ENCODE measurements at places on chromosomes 7 and 10. TPM values are rescaled to one million over a fixed set of nuclear protein-coding genes. Genes with fewer than 3 reads are reported as not detected.

DNA sequence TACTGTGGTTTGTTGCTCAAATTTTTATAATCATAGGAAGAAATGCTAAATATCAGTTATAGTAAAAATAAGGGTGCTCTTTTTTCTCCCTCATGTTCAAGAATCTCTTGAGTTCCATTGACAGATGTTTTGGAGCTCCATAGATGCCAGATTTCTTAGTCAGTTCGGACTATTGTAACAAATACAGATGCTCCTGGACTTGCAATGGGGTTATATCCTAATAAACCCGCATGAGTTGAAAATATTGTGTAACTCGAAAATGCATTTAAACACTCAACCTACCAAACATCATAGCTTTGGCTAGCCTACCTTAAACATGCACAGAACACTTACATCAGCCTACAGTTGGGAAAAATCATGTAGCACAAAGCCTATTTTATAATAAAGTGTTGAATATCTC is 100.7 kb upstream of the CSTF2T start:
- H3K27ac ChIP-seq = no peak overlapping the region
- H3K4me1 ChIP-seq = peaks cover 22% of the 10 kb centered on the region
- H3K36me3 ChIP-seq = no peaks in the 10 kb centered on the region
- H3K27me3 ChIP-seq = no peaks in the 10 kb centered on the region
- H3K4me3 ChIP-seq = no peak overlapping the region
- no peak for DNase-seq

Gene MARVELD1
- 75.4 TPM for total RNA-seq

DNA sequence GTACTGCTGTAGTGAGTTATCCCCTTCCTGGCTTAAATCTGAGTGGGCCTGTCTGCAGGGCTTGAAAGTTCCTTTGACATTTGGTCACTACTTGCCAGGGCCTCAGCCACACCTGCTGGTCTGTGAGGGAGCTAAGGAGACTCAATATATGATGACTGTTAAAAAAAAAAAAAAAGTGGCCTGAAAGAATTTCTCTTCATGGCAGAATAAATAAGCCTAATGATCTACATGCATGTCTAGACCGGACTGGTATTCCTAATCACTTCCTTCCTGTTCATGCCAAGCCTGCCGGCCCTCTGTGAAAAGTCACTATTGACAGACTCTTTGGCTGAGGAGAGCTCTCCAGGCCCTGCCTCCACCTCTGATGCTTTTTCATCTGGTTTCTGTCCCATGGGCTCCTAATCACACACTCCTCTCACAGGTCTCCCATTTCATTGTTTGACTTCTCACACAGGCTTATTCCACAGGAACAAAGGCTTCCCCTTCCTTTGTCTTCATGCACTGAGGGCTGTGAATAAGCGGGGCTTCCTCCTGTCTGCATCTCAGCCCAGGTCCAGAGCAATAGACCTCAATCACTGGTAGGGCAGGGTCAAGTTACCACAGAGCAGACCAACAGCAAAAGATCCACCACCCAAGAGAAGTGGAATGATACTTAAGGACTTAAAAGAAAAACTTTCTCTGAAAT is 99.1 kb upstream of the SEC61G start:
- H3K4me1 ChIP-seq = peaks cover 10% of the 10 kb centered on the region
- H3K4me3 ChIP-seq = no peak overlapping the region
- peaks cover 38% of the 10 kb centered on the region for H3K27me3 ChIP-seq
- peak overlapping the region; percentile 13 for H3K27ac ChIP-seq

GRCh38 chr7:44606341-44607140 is at the start of gene OGDH:
Gene OGDH (plus strand): TSS chr7:44606627. CDS start chr7:44624344, 17,717 bp downstream.
- peaks cover 20% of the 10 kb centered on the region for H3K4me1 ChIP-seq
- no peaks in the 10 kb centered on the region for H3K27me3 ChIP-seq
- peak; percentile 99 for DNase-seq
- H3K36me3 ChIP-seq = no peaks in the 10 kb centered on the region
- H3K4me3 ChIP-seq = peak within 1 kb of the TSS; percentile 97

DNA sequence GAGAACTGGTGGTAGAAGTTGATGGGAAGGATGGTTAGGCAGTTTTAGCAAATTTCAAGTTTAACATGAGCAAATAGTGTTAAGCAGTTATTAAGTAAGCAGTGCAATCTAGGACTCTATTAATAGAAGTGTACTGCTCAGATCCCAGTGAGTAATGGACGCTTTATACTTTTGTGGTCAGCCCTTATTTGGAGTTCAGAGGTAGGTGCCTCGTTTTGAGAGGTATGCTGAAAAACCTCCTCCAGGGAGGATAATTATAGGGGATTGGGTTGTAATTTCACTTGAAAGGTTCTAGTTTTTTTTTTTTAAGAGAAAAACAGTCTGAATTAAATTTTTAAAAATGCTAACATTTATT is 33.5 kb upstream of the CCDC7 start:
- peaks cover 6% of the 10 kb centered on the region for H3K4me1 ChIP-seq
- H3K27me3 ChIP-seq = no peaks in the 10 kb centered on the region
- no peak for DNase-seq
- H3K4me3 ChIP-seq = no peak overlapping the region
- H3K36me3 ChIP-seq = no peaks in the 10 kb centered on the region
- H3K27ac ChIP-seq = no peak overlapping the region

Gene WNT2
- 19.9 TPM for total RNA-seq

DNA sequence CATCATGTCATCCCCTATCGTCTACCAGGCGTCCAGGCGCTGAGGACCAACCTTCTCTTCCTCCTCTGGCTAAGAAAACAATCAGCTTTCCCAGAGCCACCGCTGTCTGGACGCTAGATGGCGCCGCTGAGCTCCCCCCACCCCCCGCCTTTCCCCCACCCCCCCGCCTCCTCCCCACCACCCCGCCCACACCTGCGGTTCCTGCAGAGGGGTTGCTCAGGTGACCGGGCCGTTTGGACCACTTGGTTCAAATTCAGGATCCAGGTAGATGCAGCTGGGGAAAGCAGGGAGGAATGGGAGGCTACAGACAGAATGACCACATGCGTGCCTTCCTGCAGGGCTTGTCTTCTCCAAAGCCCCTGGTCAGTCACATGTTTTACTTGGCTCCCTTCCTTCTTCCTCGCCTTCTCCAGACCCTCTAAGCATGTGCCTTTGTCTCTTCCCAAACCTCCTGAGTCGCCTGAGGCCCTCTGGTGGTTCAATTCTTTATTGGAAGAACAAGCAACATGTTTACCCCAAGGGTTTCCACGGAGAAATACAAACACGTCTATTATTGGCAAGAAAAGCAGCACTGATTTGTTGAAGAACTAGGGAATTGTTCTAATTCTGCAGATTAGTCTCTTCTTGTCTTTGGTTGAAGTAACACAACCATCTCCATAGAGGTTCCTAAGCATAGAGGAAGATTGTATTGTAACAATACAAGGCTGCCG is 24.7 kb downstream of the AOC1 start:
- peak overlapping the region; percentile 22 for H3K4me3 ChIP-seq
- H3K27me3 ChIP-seq = peaks cover 40% of the 10 kb centered on the region
- peak; percentile 67 for DNase-seq
- peaks cover 8% of the 10 kb centered on the region for H3K4me1 ChIP-seq
- H3K27ac ChIP-seq = peak overlapping the region; percentile 7

GRCh38 chr7:118478931-118479330 is 254.4 kb downstream of the ANKRD7 start:
- peaks cover 5% of the 10 kb centered on the region for H3K36me3 ChIP-seq
- no peak overlapping the region for H3K4me3 ChIP-seq
- DNase-seq = no peak
- no peaks in the 10 kb centered on the region for H3K4me1 ChIP-seq
- no peaks in the 10 kb centered on the region for H3K27me3 ChIP-seq

- H3K36me3 ChIP-seq = no peaks in the 10 kb centered on the region
- DNase-seq = peak; percentile 34
- H3K4me3 ChIP-seq = no peak overlapping the region
- no peaks in the 10 kb centered on the region for H3K4me1 ChIP-seq
- peaks cover 10% of the 10 kb centered on the region for H3K27me3 ChIP-seq
- H3K27ac ChIP-seq = no peak overlapping the region
Observed at GRCh38 chr10:46229144-46229563, 57.6 kb upstream of the ANTXRL start.

DNA sequence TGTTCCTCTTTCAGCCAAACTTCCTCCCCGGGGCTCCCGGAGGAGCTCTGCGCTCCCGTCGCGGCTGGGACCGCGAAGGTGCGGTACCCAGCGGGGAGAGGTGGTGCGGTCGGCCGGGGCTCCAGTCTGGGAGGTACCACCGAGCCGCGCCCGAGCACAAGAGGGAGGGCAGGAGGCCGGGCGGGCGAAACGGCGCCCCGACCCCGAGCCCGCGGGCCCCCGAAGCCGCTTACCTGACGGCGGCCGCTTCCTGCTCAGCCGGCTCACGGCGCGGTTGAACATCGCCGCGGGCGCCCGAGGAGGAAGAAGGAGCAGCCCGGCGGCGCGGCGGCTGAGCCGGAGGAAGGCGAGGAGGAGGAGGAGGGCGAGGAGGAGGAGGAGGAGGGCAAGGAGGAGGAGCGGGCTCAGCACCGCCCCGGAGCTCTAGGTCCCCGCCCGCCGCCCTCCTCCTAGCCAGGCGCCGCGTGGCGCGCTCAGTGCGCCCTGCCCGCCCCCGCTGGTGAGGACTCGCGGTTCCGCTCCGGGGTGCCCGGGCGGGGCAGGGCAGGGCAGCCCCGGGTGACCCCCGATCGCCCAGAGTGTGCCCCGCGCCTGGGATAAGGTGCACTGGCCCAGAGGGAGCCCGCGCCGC is at the start of gene RGS10:
TSS of gene RGS10 (minus strand) at position 363 of the 631 bp plus-strand sequence. CDS start at position 282, 81 bp downstream.
- peaks cover 42% of the 10 kb centered on the region for H3K4me1 ChIP-seq
- H3K4me3 ChIP-seq = peak within 1 kb of the TSS; percentile 81
- DNase-seq = peak; percentile 61
- no peaks in the 10 kb centered on the region for H3K36me3 ChIP-seq

DNA sequence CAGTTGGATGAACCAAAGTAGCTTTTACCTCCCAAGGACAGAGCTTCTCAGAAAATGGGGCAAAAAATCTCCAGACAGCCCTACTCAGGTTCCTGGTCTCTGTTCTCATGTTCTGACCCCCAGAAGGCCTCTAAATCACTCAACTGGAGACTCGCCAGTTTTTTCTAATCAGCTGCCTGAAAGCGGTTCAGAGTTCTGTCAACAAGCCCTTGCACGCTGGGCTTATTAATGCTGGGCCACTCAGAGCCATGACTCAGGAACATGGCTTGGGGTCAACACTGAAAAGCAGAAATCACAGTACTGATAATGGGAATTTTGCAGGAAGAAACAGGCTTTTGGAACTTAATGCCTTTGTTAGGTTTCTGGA is 15.3 kb downstream of the ECHDC3 start:
- no peak overlapping the region for H3K4me3 ChIP-seq
- peaks cover 16% of the 10 kb centered on the region for H3K4me1 ChIP-seq
- no peak for DNase-seq
- peaks cover 5% of the 10 kb centered on the region for H3K36me3 ChIP-seq

Gene ASB10
- total RNA-seq = not detected

- DNase-seq = no peak
- H3K36me3 ChIP-seq = no peaks in the 10 kb centered on the region
- peaks cover 13% of the 10 kb centered on the region for H3K27me3 ChIP-seq
- H3K27ac ChIP-seq = no peak overlapping the region
- peaks cover 26% of the 10 kb centered on the region for H3K4me1 ChIP-seq
Observed at GRCh38 chr10:103543617-103544525, 50.4 kb downstream of the NEURL1 start.

Gene MMP21
- 0.23 TPM for total RNA-seq

DNA sequence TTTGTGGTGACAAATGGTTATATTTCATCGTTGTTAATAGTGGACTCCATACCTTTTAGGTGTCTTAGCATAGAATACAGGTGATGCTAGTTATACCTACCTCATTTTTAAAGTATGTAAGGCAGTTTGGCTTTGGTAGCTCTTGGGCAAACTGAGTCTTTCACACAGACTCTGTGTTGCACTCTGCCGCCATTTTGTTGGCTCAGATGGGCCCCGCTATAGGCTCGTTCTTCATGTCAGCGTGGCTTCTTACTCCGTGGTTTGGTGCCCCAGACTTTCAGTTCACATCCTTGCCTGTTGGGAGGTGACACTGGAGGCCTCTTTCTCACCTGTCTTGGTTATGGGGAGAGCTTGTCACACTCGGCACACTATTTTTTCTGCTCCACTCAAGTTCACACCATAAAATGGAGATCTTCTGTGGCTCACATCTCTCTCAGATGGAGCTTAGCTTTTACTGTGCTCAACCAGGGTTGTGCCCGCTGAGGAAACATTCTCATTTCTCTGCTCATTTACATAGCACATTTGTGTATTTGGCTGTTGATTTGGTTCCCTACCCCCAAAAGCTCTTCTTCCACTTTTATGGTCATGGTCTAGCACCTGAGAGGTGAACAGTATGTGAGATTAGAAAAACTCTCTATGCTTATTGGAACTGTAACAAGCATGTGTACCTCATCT is 178.5 kb downstream of the ARID5B start:
- H3K36me3 ChIP-seq = peaks cover 20% of the 10 kb centered on the region
- peaks cover 75% of the 10 kb centered on the region for H3K4me1 ChIP-seq
- H3K4me3 ChIP-seq = no peak overlapping the region

Gene SPDYE6
- not detected for total RNA-seq

Gene DLD
- 58.3 TPM for total RNA-seq

DNA sequence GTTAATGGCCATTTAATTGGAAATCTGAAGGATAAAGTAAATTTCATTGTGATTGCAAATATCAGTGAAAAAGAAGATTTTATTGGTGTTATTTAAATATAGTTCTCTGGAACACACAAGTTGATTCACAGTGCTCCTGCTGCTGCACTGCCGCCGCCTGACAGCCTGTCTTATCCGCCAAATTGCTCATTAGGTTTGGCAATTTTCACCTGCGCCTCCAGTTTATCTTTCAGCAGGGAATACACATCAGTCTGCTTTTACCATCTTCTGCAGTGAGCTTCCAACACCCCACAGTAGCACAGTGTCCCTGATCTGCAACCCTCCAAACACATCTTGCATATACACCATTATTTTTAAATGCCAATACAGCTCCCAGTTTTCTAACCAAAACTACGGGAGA is 308.3 kb downstream of the PARD3 start:
- H3K27me3 ChIP-seq = no peaks in the 10 kb centered on the region
- H3K4me3 ChIP-seq = no peak overlapping the region
- H3K36me3 ChIP-seq = peaks cover 4% of the 10 kb centered on the region
- peaks cover 3% of the 10 kb centered on the region for H3K4me1 ChIP-seq
- H3K27ac ChIP-seq = no peak overlapping the region

DNA sequence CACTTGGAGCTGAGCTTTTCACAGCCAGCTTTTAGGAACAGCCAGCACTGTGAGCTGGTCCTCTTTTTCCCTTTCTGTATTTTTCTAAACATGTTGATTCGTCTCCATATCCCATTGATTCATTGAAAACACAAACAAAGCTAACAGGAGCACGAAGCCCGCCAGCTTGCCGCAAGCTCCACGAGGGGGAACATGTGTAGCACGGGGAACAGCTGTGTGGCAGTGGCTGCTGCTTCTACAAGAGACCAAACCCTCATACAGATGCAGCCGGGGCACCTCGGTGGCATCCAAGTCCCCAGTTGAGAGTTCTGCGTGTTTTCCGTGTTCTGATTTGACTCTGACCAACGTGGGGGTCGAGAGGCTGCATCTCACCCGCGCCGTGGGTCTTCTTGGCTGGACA is 80.8 kb upstream of the SH2B2 start:
- no peaks in the 10 kb centered on the region for H3K27me3 ChIP-seq
- H3K36me3 ChIP-seq = peaks cover 35% of the 10 kb centered on the region

GRCh38 chr7:47458057-47458456 is 123.9 kb downstream of the TNS3 start:
- no peaks in the 10 kb centered on the region for H3K27me3 ChIP-seq
- H3K27ac ChIP-seq = peak overlapping the region; percentile 22
- no peak for DNase-seq
- no peak overlapping the region for H3K4me3 ChIP-seq
- peaks cover 56% of the 10 kb centered on the region for H3K4me1 ChIP-seq
